ENCODE measurements at places on chromosomes 6 and 20.

DNA sequence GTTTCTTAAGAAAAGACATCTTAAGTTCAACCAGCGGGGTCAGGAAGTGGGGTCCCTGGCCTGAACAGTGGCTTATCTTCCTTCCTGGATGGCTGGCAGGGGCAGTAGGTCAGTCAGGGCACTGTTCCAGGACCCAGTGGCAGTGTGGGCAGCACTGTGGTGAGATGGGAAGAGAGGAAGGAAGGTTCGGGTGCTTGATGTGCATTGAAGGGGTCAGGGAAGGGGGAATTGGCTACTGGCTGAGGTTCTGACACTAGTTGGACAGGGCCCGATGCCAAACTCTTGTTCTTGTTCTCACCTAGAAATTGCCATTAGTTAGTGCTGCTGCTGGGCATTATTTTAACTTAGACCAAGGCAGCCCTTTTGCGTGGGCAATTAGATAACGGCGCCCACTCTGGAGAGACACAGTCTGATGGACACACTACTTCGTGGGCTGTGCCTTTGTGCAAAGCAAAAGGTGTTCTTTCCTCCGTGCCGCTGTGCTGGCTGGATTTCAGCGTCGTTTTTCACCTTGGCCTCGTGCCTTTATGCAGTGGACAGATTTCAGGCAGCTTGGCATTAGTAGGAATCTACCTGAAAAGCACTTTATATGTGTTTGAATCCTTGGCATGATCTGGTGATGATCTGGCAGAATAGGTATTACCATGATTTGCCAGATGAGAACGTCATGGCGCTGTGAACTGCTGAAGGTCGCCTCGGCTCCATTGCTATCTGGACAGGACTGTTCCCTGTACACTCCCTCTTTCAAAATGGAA, 30.3 kb downstream of the UTRN start:
- no peak for DNase-seq

DNA sequence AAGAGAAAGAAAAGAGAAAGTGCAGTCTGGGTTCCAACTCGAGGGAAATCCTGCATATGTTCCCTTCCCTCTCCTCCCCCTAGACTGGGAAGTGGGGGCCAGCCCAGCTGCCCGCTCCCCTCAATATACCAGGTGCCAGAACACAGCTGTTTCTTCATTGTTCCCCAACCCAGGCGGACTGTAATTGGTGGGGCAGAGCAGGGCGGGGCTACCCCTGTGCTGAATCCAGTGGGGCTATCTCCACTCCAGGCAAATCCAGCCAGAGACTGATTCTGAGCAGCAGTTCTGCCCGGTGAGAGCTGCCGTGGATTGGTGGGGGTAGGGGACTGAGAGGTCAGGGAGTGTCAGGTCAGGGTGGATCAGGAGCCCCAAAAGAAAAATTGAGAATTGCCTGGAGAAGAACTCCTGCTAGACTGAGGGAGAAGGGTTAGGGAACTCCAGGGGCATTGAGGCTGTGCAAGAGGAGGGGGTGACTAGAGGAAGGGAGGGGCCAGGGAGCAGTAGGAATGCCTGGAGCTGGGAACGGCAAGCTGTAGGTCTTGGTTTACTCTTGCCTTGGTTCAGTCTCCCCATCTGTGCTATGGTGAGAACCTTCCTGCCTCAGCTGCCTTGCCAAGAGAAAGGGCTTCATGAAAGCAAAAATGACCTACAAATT, at the start of gene MYMX:
Gene MYMX (plus strand): TSS at position 250 of the 655 bp plus-strand sequence. CDS start 546 bp downstream, outside the sequence.
- DNase-seq, result no peak

GRCh38 chr20:35621560-35621946, 5.9 kb downstream of the SPAG4 start:
- no peak for DNase-seq

- DNase-seq, result no peak
These were observed 42.5 kb upstream of the DST start for GRCh38 chr6:56685102-56685733.

GRCh38 chr6:106495014-106495413, 134.3 kb downstream of the RTN4IP1 start:
- no peak for DNase-seq

DNA sequence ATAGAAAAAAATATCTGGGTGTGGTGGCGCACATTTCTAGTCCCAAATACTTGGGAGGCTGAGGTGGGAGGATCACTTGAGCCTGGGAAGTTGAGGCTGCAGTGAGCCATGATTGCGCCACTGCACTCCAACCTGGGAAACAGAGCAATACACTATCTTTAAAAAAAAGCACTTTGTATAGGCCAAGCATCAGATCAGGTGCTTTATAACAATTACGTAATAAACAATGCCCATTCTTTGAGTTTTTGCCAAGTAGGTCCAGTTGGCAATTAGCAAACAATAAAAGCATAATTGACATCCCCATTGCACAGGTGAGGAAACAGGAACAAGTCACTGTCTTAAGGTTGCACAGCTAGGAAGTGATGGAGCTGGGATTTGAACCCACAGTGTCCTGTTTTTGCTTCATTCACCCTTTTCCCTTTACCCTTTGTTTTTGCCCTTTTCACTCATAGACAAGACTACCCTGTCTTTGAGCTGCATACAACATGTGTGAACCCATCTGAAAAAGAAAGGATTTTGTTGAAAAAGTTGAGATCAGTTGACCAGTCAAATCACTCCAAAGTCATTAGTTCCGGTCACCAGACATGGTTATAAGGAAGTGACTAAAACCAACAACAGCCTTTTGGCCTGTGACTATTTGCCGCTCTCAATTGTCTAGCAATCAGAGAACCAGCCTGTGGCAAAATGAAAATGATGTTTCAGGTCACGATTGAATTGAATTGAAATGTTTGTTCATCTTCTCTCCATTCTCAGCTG, 303.6 kb downstream of the TFAP2C start:
- no peak for DNase-seq

GRCh38 chr6:154522576-154522975, 12.1 kb upstream of the CNKSR3 start:
- no peak for DNase-seq

GRCh38 chr20:25576783-25577530, 8.4 kb downstream of the NINL start:
- DNase-seq, result no peak

GRCh38 chr6:5942591-5942990, 64.1 kb downstream of the NRN1 start:
- peak; percentile 54 for DNase-seq

- no peak for DNase-seq
These were observed 24.4 kb downstream of the SIRPD start for GRCh38 chr20:1533059-1533458.

- no peak for DNase-seq
These were observed 2.2 kb downstream of the PPP1R3G start for GRCh38 chr6:5087389-5087788.

DNA sequence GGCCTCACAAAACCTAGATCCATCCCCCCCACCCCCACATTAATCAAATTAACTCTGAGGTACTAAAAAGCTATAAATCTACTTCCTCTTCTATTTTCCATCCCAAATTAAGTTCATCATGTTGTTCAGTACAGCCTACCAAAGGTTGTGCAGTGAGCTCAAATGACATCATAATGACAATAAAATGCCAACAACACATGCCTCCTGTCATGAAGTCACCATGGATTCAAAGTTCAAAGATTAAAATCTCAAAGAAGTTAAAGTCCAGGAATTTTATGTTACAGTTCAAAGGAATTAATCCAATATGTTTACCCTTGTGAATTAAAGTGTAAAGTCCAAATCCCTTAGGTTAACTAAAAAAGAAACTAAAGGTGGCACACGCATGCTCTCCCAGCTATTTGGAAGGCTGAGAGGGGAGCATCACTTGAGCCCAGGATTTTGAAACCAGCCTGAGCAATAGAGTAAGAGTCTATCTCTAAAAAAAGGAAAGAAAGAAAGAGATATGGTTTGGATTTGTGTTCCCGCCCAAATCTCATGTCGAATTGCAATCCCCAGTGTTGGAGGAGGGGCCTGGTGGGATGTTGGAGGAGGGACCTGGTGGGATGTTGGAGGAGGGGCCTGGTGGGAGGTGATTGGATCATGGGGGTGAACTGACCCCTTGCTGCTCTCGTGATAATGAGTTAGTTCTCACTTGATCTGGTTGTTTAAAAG, 25.7 kb upstream of the SIRT5 start:
- no peak for DNase-seq

GRCh38 chr6:12075067-12075563, 63.0 kb downstream of the HIVEP1 start:
- DNase-seq, result no peak

- DNase-seq, result no peak
These were observed 187.9 kb upstream of the ECI2 start for GRCh38 chr6:4323322-4323721.

DNA sequence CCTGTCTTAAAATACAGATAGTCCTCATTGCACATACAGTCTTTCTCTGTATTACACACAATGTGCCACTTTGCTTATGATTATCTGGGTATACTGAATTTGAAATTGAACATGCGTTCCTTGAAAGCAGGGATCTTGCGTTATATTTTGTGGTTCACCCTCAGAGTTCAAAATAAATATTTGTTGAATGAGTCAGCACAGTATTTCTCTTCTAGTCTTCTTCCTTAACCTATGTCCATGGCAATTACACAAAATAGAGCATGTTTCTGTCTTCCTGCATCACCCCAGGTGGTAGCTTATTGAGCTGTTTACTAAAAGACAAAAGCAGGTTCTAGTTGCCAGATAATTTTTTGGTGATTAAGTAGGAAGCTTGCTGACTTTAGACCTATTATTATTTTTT, 272.9 kb upstream of the FERMT1 start:
- no peak for DNase-seq

DNA sequence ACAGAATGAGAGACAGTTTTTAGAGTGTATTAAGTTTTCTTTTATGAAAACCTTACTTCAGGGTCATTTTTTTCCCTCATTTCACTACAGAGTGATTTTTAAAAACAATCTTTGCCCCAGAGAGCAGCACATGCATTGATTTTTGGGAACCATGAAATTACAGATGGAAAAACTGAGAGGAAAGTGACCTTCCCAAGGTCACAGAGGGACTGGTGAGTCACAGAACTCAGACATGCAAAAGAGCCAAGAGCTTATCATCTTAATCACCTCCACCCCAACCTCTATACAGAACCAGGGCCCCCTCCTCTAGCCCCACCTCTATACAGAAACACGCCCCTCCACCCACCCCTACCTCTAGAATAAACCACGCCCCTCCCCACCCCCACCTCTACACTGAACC, 10.7 kb downstream of the PXMP4 start:
- no peak for DNase-seq

DNA sequence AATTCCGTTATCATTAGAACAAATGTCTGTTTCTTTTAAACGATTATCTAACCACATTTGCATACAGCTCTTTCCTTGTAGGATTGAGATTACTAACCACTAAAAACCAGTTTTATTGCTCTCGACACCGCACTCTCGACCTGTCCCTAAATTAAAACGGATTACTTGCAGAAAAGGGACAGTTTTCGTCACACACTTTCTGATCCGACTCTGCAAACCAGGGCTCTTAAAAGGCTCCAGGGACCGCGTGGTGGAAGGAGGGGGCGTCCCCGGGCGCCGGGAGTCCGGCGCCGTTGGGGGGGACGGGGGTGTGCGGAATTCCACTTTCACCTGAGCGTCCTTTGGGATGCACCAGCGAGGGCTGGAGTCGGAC, 731 bp downstream of the MAK start:
- no peak for DNase-seq

- DNase-seq, result no peak
These were observed 64.5 kb downstream of the THBS2 start for GRCh38 chr6:169189182-169189581.

DNA sequence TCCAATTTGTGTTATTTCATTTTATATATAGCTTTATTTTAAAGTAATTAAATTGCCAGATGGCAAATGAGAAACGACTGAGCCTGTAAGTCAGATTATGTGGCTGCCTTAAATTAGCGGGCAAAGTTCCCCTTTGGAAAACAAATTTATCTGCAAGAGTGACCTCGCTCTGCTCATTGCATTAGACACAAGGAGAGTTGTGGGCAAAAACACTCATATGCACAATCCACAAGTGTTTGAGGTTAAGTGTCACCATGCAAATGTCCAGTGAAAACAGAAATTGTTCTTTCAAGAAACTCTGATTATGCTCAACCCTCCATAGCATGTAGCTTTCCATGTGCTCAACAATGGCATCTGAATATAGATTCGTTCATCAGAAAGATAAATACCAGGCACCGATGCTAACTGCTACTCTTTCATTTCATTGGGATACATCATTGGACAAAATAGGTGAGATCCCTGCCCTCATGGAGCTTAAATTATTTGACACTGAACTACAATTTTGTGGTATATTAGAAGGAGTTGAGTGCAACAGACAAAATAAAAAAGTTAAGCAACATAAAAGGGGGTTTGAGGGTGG, 1.7 kb upstream of the NHSL1 start:
- DNase-seq, result no peak

GRCh38 chr20:24836661-24837299, 112.3 kb upstream of the CST7 start:
- DNase-seq, result no peak

GRCh38 chr6:170178561-170179477, 112.1 kb downstream of the DLL1 start:
- DNase-seq, result peak; percentile 41

DNA sequence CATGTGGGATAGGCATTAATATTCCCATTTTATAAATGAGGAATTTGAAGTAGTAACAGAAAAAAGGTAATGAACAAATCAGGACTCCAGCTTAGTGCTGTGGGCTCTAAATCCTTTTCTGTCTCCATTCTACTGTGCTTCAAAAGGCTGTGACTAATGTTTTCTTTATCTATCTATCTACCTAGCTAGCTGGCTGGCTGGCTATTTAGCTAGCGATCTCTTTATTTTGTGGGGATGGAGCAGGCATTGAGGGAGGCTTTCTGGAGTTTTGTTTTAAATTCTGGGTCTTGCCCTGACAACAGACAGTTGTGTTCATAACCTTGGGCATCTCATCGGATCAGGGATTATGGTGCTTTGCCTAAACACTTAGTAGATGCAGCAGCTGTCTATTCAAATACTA, 139.2 kb downstream of the SOX4 start:
- no peak for DNase-seq

Data from fibroblast of skin of back (primary cell).